ENCODE measurements at places on chromosomes 7 and 10.

DNA sequence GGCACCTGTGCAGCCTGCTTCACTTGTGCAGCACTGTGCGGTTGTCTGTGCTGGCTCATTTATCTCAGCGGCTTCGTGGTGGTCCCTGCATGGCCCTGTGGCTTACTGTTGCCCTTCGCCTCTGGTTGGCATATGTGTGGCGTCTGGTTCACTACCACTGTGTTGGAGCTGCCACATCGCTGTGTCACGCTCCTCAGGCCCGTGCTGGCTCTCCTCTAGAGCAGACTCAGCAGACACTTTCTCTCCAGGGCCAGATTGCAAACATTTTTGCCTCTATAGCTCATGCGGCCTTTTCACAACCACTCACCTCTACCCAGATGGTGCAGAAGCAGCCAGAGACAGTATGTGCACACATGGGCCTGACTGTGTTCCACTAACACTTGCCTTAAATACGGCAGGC, 37.9 kb downstream of the PPP2R2D start:
- DNase-seq: no peak

DNA sequence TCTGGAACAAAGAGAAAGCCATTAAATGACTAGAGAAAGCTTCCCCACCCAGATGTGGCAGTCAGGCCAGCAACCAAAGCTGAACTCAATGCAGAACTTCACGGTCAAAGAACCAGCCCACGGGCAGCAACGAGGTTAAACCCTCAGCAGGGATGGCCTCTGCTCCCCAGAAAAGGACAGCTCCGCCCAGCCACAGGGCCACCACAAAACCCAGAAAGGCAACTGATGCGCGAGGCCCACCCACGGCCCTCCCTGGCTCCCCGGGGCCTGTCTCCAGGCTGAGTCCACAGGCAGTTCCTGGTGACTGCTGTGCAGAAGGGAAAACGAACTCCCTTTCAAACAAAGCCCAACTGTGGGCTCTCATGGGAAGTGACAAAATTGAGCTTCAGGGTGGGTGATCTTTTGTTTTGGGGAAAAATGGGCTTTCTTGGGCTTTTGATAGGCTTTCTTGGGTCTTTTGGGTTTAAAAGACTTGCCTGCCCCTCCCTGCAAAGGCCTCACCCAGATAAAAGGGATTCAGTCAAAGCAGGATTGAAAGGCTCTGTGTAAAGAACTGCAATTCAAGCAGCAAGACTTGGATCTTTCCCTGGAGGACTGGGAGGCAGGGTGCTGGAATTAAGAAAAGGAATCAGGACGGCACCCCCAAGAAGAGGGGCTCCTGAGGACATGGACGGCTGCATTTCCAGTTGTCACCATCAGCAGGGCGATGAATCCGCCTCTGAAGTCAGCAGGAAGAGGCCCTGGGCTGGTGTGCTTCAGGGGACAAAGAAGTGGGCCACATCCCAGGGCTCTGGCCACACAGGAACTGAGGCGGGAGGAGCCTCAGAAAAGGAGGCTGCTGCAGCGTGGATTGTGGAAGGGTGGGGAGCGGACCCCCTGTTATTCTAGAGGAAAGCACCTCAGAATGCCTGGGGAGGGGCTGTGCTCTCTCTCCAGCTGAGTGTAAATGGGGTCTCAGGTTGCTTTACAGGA, 209.9 kb downstream of the USP6NL start:
- no peak for DNase-seq

GRCh38 chr7:147980826-147981813, 609.4 kb upstream of the C7orf33 start:
- DNase-seq: no peak

DNA sequence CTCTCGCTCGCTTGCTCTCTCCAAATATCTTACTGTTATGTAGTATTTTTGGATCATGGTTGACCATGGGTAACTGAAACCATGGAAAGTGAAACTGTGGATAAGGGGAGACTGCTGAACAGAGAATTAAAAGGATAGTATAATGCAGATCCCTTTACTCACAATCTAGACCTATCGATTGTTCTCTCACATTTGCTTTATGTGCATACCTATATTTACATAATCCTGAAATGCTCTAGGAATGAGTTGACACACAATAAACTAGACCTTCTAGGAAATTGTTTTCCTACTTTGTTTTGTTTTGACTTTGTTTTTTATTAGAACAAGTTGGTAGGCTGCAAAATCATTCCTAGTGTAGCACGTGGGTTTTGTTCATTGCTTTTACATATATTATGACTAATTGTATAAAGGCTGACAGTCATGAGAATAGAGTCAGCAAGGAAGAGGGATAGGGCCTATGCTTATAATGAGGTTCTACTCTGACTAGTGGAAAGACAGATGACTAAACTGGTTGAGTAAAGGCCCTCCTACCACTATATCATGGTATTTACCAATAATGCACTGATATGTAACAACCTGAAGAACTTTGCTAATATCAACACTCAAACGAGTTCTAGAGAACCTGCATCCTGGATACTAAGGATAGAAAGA, 175.3 kb upstream of the TARP start:
- DNase-seq: no peak

DNA sequence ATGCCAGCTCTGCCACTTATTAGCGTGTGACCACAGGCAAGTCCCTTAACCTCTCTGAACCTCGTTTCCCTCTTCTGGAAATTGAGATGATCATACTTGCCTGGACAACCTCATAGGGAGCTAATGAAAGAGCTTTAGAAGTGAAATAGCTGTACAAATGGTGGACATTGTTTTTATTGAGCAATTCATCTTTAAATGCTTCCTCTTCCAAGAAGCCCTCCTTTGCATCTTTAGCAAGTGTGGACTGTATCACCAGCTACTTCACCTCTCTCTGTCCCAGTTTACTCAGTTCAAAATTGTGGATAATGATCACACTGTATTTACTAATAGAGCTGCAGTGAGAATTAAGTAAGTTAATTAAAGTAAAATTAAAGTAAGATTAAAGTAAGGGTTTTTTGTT, 61.7 kb downstream of the CDH23 start:
- DNase-seq: no peak

- DNase-seq: no peak
These were observed 46.5 kb upstream of the TNRC18 start for GRCh38 chr7:5470167-5470532.

GRCh38 chr7:98956937-98957336, 78.6 kb downstream of the TRRAP start:
- no peak for DNase-seq

DNA sequence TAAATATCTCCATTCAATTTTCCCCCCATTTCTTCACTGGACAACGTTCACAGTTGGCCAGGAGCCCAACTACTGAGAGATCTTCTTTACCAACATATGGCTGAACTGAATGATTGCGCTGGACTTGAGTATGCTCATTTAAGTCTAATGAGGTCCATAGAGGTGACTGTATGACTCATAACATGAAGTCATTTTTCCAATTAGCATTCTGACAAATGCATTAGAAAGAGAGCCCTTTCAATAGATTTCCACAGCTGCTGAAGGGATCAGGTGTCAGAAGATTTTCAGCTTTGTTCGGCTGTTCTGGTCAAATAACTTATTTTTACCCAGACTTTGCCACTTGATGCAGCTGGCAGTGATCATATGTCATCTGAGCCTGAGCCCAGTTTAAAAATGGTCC, 438.0 kb downstream of the ETV1 start:
- no peak for DNase-seq

GRCh38 chr10:93300288-93300917, 181.7 kb downstream of the MYOF start:
- no peak for DNase-seq

DNA sequence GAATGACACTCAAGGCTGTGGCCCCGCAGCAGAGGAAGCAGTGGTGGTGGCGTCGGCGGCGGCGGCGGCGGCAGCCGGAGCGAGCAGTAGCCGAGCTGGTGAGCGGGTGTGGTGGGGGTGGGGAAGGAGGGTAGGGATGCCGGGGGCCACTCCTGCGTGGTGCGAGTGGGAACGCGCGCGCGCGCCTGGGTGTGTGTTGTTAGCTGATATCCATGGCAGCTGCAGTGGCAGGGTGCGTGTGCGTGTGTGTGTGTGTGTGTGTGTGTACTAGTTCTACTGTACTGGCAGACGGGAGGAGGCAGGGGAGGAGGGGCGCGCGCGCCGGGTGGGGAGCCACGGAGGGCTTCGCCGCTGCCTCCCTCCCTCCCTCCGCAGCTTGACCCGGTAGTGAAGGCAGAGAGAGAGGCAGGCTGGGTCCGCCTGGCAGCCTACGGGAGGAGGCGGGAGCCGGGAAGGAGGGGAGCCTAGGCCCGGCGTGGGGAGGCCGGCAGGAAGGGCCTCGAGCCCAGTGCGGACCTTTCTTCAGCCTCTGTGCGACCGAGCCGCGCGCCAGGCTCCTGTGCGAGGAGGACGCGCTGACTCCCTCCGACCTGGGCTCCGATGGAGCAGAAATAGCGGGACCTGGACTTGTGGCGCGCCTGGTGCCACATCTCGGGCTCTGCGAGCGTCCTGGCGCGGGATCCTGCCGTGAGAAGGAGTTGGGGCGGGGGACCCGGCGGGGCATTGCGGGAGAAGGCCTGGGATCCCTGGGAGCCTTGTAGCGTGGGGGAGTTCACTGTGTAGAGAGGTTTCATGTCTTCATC, at the start of gene MAGI2:
Gene MAGI2 (minus strand): TSS at position 110 of the 803 bp plus-strand sequence. CDS start 347 bp downstream, outside the sequence.
- DNase-seq: peak; percentile 52

All from RCC 7860 (cell line).